ENCODE measurements at places on chromosomes 7 and 10.

- no peak for DNase-seq
Observed at GRCh38 chr10:48205918-48206317, 68.6 kb downstream of the FRMPD2 start.

DNA sequence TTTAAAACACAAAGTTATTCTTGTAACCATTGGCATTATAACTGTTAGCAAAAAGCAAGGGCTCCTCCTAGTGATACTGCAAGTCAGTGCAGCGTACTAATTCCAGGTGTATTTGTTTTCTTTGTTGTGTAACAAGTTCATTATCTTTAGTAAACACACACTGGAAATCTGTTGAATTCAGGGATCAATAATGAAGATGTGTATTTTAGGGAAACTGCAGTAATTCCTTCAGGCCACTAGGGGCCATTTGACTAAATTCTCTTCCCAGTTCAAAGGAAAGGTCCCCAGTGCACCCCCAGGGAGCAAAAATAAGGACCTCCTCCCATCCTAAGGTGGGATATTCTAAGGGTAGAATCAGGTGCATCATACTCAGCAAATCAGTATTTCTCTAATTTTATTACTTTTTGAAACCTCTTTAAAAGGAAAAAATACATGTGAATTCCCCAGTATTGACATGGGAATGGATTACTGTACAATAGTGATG, 158.6 kb upstream of the LYZL1 start:
- DNase-seq, result no peak

DNA sequence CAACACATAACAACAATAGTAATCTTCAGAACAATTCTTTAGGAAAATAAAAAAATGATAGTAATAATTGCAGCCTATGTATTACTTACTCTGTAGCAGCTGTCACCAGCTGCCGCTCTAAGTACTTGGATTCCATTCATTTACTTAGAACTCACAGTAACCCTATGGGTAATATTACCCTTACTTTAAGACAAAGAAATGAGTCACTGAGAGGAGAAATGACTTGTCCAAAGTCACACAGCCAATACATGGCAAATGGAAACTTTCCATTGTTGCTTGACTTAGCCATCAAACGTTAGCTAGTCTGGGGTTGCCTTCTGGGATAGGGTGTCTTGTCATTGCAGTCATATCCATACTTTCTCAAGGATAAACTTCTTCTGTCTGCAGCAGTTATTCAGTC, 3.6 kb downstream of the CCNY start:
- no peak for DNase-seq

DNA sequence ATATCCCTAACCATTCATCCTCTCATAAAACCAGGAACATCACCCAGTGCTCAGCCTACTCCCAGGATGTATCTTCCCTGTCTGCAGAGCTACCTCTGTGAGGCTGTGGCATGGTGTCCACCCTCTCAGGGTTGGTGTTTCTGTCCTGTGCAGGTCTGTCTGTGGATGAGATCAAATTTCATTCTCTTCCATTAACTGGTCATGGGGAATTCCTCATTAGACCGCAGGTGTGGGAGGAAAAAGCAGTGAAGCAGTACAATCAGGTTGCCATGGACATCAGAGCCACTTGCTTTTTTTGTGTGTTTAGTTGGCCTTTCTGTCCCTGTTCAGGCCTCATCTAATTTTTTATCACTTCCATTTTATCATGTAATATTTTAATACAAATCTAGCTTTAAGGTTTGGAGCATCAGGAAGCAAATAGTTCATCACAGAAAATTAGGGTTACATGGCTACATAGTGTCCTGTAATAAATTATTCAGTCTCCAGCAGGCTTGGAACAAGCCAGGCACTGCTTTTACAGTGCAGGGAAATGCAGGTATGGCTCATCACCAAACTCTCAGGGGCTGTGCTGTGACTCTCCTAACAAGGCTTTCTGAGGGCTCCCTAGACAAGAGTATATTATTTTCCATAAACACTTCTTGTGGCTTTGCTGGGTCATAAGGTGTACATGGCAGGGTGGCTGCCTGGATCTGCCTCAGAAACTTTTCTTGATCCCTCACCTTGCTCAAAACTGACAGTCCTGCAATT, 594.9 kb upstream of the IGFBP3 start:
- DNase-seq, result no peak

GRCh38 chr10:786633-787474, 97.4 kb upstream of the DIP2C start:
- DNase-seq, result no peak

- no peak for DNase-seq
Observed at GRCh38 chr10:119526149-119526548, 16.4 kb downstream of the RGS10 start.

- DNase-seq, result no peak
Observed at GRCh38 chr7:16644157-16644556, 1.4 kb downstream of the ANKMY2 start.

- DNase-seq, result no peak
Observed at GRCh38 chr7:3888096-3888495, 587.0 kb downstream of the SDK1 start.

GRCh38 chr10:128048819-128049210, 77.4 kb downstream of the MKI67 start:
- DNase-seq, result no peak

DNA sequence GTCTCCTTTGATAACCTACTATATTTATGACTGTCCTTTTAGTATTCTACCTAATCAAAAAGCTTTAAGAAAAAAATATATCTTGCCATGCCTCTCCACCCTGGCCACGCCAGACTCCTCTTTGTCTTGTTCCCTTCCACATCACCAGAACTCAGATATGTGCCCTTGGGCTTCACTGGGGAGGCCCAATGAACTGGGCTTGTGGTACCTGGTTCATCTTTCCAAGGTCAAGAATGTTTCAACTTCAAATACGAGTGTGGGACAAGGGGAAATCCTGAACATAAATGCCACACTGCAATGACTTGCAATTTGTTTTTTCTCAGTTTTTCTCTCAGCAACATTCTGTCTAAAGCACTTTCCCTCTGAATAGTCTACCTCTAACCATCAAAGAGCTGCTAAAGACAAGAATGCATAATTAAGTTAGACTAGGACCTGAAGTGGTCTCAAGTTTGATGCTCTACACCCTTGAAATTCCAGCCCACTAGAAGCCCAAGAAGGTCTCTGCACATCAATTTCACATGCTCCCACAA, 9.9 kb downstream of the ERCC6 start:
- no peak for DNase-seq

DNA sequence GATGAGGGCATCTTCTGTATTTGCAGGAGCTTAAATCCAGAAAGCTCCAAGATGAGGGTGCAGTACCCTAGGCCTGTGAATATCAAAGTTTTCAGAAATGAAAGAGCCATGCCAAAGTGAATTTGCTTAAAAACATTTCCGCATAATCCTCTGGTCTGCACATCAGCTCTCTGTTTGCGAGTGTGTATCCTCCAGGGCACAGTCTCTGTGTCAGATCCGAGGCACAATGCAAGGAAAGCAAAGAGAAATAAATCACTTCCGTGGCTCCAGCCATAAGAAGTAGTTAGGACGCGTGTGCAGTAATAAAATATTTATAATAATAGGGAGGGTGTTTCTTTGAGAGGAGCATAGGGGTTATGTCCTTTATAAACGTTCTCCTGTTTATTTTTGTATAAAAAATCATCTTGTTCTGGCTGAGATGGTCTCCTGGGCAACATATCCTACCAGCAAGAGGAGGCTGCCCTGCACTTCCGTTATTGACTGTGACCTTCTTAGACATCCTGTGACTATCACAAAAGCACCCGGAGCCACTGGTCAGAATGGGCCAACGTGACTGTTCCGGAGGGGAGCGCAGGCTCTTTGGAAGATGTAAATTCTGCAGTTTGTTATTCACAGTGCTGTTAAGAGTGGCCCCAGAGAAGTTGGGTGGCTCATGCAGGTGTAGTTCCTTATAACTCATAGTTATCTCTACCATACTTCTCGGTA, 667.6 kb upstream of the FOXK1 start:
- no peak for DNase-seq

DNA sequence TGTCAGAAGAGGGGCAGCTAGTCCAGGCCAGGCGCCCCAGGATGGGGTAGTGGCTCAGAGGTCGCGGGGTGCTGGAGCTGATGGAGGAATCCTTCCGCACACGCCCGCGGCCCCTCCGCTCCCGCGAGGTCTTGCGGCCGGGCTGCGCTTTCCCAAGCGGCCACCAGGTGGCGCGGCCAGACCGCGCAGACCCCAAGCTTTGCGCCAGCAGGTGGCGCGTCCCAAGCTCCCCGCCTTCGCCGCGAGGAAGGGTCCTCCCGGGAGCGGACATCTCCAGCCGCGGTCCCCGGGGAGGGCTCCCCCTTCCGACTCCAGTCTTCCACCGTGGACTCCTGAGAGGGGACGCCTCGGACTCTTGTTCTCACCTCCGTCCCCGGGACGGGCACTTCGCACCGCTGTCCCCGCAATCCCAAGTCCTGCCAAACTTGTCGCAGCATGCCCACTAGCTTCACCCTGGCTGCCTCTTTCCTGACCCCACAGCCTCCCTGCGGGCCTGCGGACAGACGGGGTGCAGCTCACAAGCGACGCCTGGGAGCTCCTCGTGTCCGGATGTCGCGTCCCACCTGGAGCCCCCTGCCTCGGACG, 19.4 kb downstream of the KCNK18 start:
- peak; percentile 69 for DNase-seq

DNA sequence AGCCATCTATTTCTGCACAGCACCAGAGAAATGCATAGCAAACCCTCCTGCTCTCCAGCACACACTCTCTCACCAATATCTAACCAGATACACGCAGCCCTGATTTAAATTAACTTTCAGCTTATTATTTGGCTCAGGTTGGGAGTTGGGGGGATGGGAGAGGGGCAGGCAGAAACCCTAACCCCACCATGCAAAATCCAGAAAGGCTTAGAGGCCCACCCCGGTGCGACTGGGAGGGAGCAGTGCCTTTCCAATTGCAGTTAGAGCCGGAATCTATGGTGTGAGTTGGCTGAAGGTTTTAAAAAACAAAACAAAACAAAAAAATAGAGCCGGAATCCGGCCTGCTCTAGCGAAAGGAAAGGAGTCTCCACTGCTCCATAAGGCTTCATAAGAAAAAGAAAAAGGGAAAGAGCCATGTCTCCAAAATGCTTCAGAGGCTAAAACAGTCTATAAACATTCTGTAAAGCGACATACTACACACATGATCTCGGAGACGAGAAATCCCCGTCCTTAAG, 2.9 kb downstream of the IGF2BP3 start:
- no peak for DNase-seq

DNA sequence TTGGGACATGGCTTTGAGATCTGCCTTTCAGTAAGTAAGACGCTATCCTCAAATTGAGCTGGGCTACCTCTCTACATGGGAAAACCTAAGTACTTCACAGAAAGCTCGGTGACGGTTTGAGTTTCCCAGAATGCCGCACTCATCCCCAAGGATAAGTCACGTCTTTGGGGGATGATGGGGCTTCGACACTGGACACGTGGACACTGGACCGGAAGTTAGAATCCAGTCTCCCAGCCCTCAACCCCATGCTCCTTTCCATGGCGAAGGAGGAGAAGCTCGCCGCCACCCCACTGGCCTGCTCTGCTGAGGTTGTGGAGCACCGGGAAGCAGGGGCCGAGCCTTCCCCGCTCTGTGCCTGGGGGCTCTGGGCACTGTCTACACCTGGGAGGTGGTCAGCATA, 27.5 kb downstream of the PTPRE start:
- DNase-seq, result no peak

DNA sequence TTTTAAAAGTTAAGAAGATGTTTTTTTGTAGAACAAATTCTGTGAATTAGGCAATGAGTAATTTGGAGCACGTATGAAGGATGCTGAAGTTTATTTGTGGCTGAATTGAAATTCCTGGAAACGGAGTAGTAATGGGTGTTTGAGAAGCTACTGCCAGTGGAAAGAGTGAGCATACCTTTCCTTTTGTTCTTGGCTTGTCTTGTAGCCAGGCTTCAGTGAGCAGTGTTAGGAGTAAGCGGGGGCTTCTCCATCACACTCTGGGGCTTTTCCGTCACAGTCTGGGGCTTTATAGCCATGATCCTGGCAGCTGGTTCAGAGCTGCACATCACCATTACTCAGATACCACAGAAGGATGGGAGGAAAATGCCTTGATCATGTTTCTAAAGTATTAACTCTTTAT, 32.3 kb downstream of the GARS1 start:
- DNase-seq, result no peak

DNA sequence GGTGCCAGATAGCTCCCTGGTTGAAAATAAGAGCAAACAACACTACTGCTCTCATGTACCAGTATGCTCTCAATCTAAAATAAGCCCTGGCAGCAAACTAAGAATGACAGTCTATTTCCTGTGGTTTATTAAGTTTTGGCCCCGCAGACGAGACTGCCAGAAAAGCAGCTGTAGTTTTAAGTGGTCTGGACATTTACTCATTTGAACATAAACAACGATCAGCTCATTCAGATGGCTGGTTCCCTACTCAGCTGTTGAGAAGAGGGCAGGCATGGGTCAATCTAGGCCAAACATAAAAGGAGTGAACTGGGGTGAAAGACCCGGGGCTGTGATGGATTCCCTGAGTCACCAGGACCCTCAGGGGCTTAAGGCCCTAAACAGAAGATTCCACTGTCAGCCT, 4.5 kb downstream of the TRIL start:
- DNase-seq, result no peak

DNA sequence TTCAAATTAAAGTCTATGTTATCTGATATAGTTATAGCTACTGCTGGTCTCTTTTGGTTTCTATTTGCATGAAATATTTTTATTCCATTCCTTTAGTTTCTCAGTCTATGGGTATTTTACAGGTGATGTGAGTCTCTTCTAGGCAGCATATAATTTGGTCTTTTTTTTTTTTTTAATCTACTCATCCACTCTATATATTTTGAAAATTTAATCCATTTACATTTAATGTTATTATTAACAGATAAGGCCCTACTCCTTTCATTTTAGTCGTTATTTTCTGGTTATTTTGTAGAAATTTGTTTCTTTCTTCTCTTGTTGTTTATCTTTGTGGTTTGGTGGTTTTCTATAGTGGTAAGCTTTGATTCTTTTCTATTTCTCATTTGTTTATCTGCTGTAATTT, 58.8 kb downstream of the MALRD1 start:
- DNase-seq, result no peak

- DNase-seq, result no peak
Observed at GRCh38 chr7:3866277-3866676, 565.2 kb downstream of the SDK1 start.

DNA sequence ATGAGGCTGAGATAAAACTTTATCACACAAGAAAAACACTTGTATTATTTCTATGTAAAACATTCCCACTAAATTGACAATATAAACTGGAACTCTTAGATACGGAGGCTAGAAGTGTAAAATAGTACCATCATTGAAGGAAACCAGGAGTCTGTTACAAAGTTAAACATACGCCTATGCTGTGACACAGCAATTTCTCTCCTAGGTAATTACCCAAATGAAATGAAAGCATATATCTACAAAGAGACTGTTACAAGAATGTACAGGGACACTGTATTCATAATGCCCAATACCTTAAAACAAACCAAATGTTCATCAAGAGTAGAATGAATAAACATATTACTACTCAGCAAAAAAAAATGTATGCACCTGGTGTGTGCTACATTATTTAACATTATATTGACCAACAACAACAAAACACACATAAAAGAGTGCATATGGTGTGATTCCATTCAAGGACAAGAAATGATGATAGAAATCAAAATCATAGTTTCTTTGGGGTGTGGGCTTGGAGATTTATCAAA, 33.2 kb upstream of the ELAPOR2 start:
- no peak for DNase-seq

GRCh38 chr10:92239600-92240288, 51.1 kb downstream of the CPEB3 start:
- DNase-seq, result peak; percentile 25

- DNase-seq, result no peak
Observed at GRCh38 chr7:42692621-42693020, 219.2 kb downstream of the C7orf25 start.

GRCh38 chr10:131868436-131868835, 32.4 kb upstream of the PPP2R2D start:
- no peak for DNase-seq
